ENCODE measurements at places on chromosomes 1 and 21. TPM values are rescaled to one million over a fixed set of nuclear protein-coding genes. Genes with fewer than 3 reads are reported as not detected.

DNA sequence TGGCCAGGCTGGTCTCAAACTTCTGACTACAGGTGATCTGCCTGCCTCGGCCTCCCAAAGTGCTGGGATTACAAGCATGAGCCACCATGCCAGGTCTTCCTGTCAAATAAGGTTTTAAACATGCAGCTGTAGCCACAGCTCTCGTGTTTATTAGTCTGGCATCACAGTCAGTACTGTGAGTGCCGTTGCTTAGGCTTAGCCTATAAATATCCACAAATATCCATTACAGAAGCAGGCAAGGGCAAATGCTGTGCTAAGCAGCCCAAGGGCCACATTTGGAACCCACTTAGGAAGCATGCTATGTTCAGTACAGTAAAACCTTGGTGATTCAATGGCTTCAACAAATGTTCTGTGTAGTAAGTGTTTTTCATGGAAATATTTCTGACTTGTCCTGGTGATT lies 75.9 kb downstream of the KIF1B start:
- no peaks in the 10 kb centered on the region for H3K27me3 ChIP-seq
- no peak for DNase-seq
- H3K4me3 ChIP-seq, result no peak overlapping the region
- H3K27ac ChIP-seq, result no peak overlapping the region

DNA sequence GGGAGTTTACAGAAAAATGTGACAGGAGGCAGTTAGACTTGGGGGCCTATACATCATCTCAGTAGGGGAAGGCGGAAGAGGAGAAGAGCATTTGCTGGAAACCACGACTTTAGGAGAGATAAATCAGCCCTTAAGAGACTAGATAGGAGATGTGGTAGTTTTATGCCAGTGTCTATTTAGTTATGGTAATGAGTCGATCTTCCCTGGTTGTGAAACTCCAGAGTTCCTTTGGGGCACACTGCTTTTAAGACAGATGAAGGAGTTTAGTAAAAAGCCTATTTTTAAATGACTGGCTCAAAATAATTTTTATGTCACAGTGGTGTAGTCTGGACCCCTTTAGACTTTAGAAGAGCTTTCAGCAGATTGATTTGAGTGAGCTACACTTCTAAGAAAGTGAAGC lies 7.8 kb downstream of the PGM1 start:
- no peak overlapping the region for H3K4me3 ChIP-seq
- no peak for DNase-seq
- H3K27ac ChIP-seq, result no peak overlapping the region
- H3K27me3 ChIP-seq, result no peaks in the 10 kb centered on the region
- no peaks in the 10 kb centered on the region for H3K4me1 ChIP-seq
- H3K36me3 ChIP-seq, result no peaks in the 10 kb centered on the region

DNA sequence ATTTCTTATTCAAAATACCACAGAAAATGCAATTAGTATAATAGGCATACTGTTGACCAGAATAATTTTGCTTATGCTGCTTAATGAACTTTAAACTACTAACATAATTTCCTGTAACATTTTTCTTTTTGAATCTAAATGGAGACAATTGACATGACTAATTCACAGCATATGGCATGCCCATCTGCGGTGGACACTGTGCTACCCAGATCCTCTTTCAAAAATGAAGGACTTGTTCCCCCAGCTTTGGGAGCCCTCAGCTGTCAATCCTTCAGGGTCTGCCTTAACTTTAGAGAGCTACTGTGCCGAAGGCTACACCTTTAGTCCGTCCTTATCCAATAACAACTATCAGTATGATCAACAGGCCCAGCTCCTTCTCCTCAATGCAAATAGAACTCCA lies 789.0 kb downstream of the PLA2G4A start:
- no peak overlapping the region for H3K27ac ChIP-seq
- H3K4me3 ChIP-seq, result no peak overlapping the region
- no peak for DNase-seq
- no peaks in the 10 kb centered on the region for H3K4me1 ChIP-seq
- no peaks in the 10 kb centered on the region for H3K36me3 ChIP-seq

GRCh38 chr1:172917972-172918371 lies 132.8 kb downstream of the TNFSF18 start:
- H3K27ac ChIP-seq, result no peak overlapping the region
- H3K36me3 ChIP-seq, result no peaks in the 10 kb centered on the region
- H3K4me3 ChIP-seq, result no peak overlapping the region

- H3K27ac ChIP-seq, result no peak overlapping the region
- H3K36me3 ChIP-seq, result no peaks in the 10 kb centered on the region
- no peaks in the 10 kb centered on the region for H3K27me3 ChIP-seq
- no peak for DNase-seq
- no peak overlapping the region for H3K4me3 ChIP-seq
Measured at GRCh38 chr21:35212393-35213127, 163.5 kb upstream of the RUNX1 start.

GRCh38 chr1:34477632-34478141 lies 277.2 kb upstream of the GJB5 start:
- DNase-seq, result no peak
- H3K27me3 ChIP-seq, result no peaks in the 10 kb centered on the region
- no peak overlapping the region for H3K4me3 ChIP-seq
- no peaks in the 10 kb centered on the region for H3K36me3 ChIP-seq
- no peaks in the 10 kb centered on the region for H3K4me1 ChIP-seq

The PHLDA3 gene
- 20.1 TPM for total RNA-seq

The CFAP107 gene
- not detected for total RNA-seq

The LRRC71 gene
- not detected for total RNA-seq

The C4BPA gene
- total RNA-seq, result not detected

The KRTAP19-3 gene
- not detected for total RNA-seq
